Muscle of leg (tissue), 16 donors: ENCODE measurements at places on chromosomes 4 and X.
A peak's percentile ranks its signal among the peaks of the same experiment; 100 is the strongest.

DNA sequence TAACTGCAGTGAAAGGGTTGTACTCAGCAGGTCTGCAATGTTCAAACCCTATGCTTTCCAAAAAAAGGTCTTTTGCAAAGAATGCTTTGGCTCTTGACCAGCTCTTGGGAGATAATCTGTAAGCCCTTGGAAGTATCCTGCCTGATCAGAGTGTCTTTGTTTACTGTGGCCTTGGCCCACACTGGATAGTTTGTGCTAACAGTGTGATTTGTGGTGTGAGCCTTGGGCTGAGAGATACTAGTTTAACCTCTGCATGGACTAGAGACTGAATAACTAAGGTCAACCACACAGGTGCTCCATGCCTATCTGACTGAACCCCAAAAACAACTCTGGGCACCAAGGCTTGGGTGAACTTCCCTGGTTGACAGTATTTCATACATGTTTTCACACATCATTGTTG is 3.6 kb upstream of the MAGED1 start:
- DNase-seq: peak; percentile 28
- no peaks in the 10 kb centered on the region for H3K36me3 ChIP-seq
- H3K4me3 ChIP-seq: no peak overlapping the region
- H3K4me1 ChIP-seq: peaks cover 13% of the 10 kb centered on the region
- no peak overlapping the region for H3K27ac ChIP-seq

- no peaks in the 10 kb centered on the region for H3K36me3 ChIP-seq
- H3K4me3 ChIP-seq: no peak overlapping the region
- no peak overlapping the region for H3K27ac ChIP-seq
- H3K4me1 ChIP-seq: no peaks in the 10 kb centered on the region
Measured at GRCh38 chr4:111838406-111838930, 306.8 kb upstream of the FAM241A start.

- no peak for DNase-seq
- H3K27me3 ChIP-seq: no peaks in the 10 kb centered on the region
- H3K4me1 ChIP-seq: no peaks in the 10 kb centered on the region
- no peak overlapping the region for H3K27ac ChIP-seq
Measured at GRCh38 chr4:174036576-174036975, 246.9 kb downstream of the FBXO8 start.

- H3K4me3 ChIP-seq: no peak overlapping the region
- H3K27ac ChIP-seq: no peak overlapping the region
- H3K4me1 ChIP-seq: no peaks in the 10 kb centered on the region
- H3K36me3 ChIP-seq: no peaks in the 10 kb centered on the region
- DNase-seq: peak; percentile 72
Measured at GRCh38 chr4:10554694-10555093, 97.5 kb upstream of the ZNF518B start.

GRCh38 chrX:120274958-120275357 is 24.3 kb downstream of the ZBTB33 start:
- no peaks in the 10 kb centered on the region for H3K36me3 ChIP-seq
- H3K4me1 ChIP-seq: no peaks in the 10 kb centered on the region
- no peak for DNase-seq
- no peak overlapping the region for H3K4me3 ChIP-seq
- peaks cover 12% of the 10 kb centered on the region for H3K27me3 ChIP-seq

GRCh38 chr4:42844422-42845070 is 48.0 kb upstream of the GRXCR1 start:
- no peaks in the 10 kb centered on the region for H3K4me1 ChIP-seq
- DNase-seq: no peak
- no peaks in the 10 kb centered on the region for H3K36me3 ChIP-seq
- H3K27ac ChIP-seq: no peak overlapping the region

DNA sequence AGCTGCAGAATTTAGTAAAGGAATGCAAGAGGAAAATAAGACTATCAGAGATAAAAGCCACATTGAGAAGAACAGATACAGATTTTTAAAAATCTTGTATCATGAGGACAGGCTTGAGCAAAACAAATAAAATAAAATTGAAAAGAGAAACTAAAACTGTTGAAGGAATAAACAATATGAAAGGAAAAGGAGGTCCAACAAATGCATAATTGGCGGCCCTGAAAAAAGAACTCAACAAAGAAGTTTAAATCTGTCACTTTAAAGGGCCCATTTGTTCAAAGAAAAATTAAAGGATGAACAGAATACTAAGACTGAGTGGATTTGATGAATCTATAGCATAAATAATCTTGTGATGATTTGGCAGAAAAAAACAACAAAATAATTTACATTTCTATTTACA is 36.5 kb downstream of the TMPRSS11B start:
- no peak overlapping the region for H3K27ac ChIP-seq
- H3K4me1 ChIP-seq: no peaks in the 10 kb centered on the region
- DNase-seq: no peak
- no peaks in the 10 kb centered on the region for H3K36me3 ChIP-seq
- H3K27me3 ChIP-seq: no peaks in the 10 kb centered on the region

DNA sequence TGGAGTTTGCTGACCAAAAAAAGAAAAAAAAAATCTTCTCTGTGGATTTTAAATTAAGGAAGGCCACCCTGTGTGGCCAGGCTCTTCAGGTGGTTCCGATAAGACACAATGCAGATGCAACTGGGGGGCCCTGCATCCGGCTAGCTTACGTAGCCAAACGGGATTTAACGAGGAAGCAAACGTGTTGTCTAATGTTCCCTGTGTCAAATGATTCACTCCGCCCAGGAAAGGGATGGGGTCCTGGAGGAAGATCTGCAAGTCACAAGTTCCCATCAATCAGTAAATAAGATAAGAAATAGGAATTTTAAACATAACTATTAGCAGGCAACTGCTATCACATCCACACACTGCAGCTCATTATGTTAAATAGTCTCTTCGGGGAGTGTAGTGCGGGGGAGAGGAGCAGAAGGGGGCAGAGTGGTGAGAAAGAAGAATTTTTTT is 216.4 kb upstream of the GYPA start:
- peaks cover 3% of the 10 kb centered on the region for H3K27me3 ChIP-seq
- peaks cover 4% of the 10 kb centered on the region for H3K4me1 ChIP-seq
- no peak overlapping the region for H3K27ac ChIP-seq
- no peaks in the 10 kb centered on the region for H3K36me3 ChIP-seq

- peaks cover 5% of the 10 kb centered on the region for H3K4me1 ChIP-seq
- H3K36me3 ChIP-seq: no peaks in the 10 kb centered on the region
- no peaks in the 10 kb centered on the region for H3K27me3 ChIP-seq
- peak overlapping the region; percentile 62 for H3K27ac ChIP-seq
Measured at GRCh38 chr4:105145903-105146275, 787 bp upstream of the TET2 start.

DNA sequence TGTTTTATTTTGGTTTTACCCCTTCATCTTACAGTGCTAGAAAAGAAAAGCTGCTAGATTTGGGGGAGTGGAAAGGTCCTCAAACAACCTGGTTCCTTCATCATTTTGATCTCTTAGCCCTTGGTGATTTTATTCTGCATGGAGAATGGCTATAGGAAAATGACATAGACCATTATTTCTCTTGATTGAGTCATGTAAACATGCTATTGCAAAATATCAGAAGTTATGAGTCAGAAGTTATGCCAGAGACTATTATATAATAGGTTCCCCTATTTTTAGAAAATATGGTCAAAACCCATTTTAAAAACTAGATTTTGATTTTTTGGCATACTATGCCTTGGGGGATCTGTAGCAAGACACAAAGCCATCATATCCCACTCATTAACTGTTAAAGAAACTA is 83.7 kb upstream of the FAM9C start:
- H3K27ac ChIP-seq: no peak overlapping the region
- no peak for DNase-seq
- peaks cover 2% of the 10 kb centered on the region for H3K4me1 ChIP-seq
- no peaks in the 10 kb centered on the region for H3K36me3 ChIP-seq

DNA sequence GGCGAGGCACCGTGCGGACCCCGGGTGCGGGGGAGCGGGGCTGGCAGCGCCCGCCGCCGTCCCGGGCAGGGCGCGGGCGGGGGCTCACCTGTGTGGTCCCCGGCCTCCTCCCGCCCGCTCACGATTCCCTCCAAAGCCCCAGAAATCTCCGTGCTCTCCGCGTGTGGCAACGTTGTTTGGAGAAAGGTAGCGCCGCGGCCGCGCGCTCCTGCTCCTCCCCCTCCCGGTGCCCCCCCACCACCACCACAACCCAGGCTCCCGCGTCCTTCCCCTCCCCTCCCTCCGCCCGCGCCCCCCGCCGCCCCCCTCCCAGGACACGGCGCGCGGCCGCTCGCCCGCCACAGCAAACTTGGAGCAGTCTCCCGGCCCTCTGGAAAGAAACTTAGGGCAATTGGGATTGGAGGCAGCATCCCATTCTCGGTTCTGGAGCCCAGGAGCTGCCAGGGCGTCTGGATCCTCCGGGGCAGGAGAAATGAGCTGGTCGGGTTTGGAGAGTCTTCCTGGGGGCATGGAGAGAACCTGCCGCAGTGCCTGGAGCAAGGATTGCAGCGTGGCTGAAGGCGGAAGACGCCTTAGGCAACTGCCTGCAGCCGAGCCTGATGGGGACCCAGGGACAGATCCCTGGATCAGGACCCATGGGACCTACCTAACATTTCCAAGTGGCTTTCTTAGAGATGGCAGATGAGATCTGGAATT is 855 bp downstream of the KLF3 start:
- H3K27me3 ChIP-seq: no peaks in the 10 kb centered on the region
- peaks cover 2% of the 10 kb centered on the region for H3K36me3 ChIP-seq
- peak overlapping the region; percentile 99 for H3K27ac ChIP-seq
- DNase-seq: peak; percentile 84

DNA sequence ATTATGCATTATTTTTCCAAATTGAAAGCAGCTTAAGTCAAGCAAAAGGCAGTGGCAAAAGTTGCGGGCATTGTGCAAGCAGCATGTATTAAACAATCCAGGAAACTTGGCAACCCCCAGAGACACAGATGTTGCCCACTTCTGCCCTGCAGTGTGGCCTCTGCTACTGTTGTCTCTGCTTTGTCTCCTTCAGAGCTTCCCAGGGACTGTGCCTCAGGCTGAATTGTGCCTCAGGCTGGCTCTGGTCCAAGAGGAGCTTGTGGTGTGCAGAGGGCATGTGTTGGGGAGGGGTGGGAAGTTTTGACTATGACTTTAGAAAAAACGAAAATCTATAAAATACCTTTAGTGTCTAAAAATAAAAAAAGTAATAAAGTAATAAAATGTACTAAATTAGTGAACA is 201.4 kb downstream of the CCSER1 start:
- H3K36me3 ChIP-seq: no peaks in the 10 kb centered on the region
- no peaks in the 10 kb centered on the region for H3K4me1 ChIP-seq
- H3K27me3 ChIP-seq: no peaks in the 10 kb centered on the region
- peak; percentile 13 for DNase-seq
- no peak overlapping the region for H3K4me3 ChIP-seq

DNA sequence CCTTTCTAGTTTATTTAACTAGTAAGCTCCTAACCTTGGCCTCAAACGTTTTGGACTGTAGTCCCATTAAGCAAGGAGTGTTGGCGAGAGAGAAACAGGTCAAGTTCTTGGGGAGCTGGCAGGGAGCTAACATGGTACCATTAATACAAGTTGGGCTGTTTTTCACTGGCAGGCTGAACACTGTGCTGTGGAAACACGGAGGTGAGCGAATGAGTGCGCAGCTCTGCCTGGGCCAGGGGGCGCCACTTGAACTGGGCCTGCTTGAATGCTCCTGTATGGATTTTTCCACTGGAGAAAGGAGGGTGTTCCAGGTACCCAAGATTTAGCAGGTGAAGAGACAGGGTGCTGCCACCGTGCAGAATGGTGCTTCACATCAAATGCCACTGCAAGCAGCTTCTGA is 7.4 kb upstream of the SMS start:
- H3K27me3 ChIP-seq: peaks cover 4% of the 10 kb centered on the region
- DNase-seq: no peak
- no peaks in the 10 kb centered on the region for H3K36me3 ChIP-seq
- no peak overlapping the region for H3K27ac ChIP-seq

- H3K27me3 ChIP-seq: no peaks in the 10 kb centered on the region
- H3K4me3 ChIP-seq: no peak overlapping the region
- H3K27ac ChIP-seq: no peak overlapping the region
- no peaks in the 10 kb centered on the region for H3K4me1 ChIP-seq
Measured at GRCh38 chr4:172982151-172982590, 186.4 kb upstream of the GALNT7 start.

GRCh38 chrX:7606039-7606652 is 236.8 kb upstream of the VCX start:
- no peak overlapping the region for H3K27ac ChIP-seq
- DNase-seq: no peak
- no peaks in the 10 kb centered on the region for H3K36me3 ChIP-seq
- H3K4me1 ChIP-seq: no peaks in the 10 kb centered on the region
- H3K4me3 ChIP-seq: no peak overlapping the region

DNA sequence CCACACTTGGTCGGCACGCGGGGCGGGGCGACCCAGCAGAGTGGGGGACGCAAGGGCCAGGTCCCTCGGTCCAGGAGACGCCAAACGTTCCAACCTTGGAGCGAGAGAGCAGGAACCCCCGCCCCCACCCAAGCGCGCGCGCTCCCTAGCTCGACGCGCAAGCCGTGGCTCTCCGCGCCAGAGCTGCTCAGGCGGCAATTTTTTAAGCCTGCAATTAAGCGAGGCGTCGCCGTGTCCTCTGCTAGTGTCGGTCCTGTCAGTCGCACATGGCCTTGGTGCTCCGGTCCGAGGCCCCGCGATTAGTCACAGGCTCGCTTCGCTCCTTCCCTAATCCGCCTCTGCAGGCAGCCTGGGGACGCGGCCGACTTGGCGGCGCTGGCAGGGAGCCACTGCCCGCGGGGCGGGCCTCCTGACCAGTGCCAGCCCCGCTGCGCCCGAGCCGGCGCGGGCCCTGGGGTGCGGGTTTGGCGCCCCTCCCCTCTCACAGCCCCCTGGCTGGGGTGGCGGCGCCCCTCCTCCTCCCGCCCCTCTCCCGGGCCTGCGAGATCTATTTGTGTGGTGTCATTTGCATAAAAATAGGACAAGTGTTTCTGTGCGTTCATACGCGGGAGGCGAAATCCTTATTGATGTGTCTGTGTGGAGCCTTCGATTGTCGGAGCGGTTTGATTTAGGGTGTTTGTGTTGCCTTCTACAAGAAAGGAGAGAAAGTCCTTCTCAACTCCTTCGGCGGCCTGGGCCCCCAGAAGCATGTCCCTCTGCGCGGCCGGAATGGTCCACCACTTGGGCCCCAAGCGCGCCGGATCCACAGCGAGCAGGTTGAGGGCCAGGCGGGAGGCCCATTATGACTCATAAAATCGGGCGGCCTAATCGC is 9.8 kb upstream of the BCOR start:
- peak overlapping the region; percentile 88 for H3K27ac ChIP-seq
- peaks cover 20% of the 10 kb centered on the region for H3K4me1 ChIP-seq
- peak overlapping the region; percentile 53 for H3K4me3 ChIP-seq
- no peaks in the 10 kb centered on the region for H3K36me3 ChIP-seq
- peaks cover 72% of the 10 kb centered on the region for H3K27me3 ChIP-seq

GRCh38 chrX:39822133-39822748 is 275.5 kb downstream of the BCOR start:
- no peak overlapping the region for H3K27ac ChIP-seq
- H3K4me1 ChIP-seq: peaks cover 21% of the 10 kb centered on the region
- H3K27me3 ChIP-seq: peaks cover 75% of the 10 kb centered on the region
- H3K4me3 ChIP-seq: no peak overlapping the region
- no peak for DNase-seq

GRCh38 chrX:156000361-156000926 is 2.9 kb downstream of the IL9R start:
- H3K4me1 ChIP-seq: no peaks in the 10 kb centered on the region
- H3K4me3 ChIP-seq: no peak overlapping the region
- no peaks in the 10 kb centered on the region for H3K27me3 ChIP-seq
- DNase-seq: no peak
- no peak overlapping the region for H3K27ac ChIP-seq
